ENCODE measurements at places on chromosomes 3 and 15.

DNA sequence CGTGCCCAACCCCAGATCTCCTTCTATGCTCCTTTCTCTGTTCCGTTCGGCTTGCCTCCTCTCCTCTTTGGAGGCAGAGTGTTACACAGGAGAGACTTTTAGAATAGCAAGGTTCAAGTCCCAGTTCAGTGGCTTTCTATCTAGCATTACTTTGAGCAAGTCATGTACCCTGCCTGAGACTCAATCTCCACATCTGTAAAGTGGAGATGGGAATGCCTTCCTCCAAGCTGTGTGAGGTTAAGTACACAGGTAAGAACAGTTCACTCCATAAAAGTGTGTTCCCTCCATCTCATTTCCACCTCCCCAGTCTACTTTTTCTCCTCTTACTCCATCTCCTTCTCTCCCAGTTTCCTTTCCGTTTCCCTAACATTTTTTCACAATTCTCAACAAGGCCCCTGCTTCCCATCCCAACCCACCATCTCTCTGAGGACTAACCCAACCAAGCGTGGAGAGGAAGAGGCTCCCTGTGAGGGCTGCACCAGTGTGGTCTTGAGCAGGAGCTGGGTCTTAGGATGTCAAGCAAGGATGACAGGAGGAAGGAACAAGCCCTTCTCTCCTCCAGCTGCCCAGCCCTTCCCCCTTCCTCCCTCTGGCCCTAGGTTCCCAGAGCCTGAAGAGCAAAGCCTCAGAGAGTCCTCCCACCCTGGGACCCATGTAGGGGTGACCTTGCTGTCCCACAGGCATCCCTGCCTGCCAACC is 6.4 kb downstream of the ATP8B4 start:
- no peak for DNase-seq

GRCh38 chr3:152638214-152638613 is 196.7 kb upstream of the P2RY1 start:
- no peak for DNase-seq

GRCh38 chr15:99416191-99417188 is 149.3 kb upstream of the MEF2A start:
- DNase-seq = no peak

- no peak for DNase-seq
Measured at GRCh38 chr3:71495708-71496472, 87.6 kb downstream of the FOXP1 start.

DNA sequence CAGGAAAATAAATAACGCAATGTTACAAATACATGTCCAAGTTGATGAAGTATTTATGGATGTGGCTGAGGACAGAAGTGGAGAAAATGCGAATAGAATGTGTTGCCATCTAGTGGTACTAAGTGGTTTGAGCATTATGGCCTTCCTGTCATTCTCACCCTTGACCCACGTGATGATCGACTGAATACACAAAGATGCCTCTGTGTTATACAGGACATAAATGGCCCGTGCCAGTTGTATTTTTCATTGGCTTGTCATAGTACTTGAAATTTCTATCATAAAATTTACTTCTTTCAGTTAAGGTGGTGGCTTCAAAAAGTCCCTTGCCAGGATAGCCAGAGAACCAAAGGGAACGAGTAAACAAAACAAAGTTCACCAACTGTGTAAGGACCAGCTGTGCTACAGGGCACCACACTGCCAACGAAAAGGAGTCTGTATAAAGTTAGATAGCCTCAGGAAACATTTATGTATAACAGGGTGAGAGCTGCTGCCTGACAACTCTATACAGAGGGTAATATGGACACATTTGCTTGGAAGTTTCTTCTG is 103.7 kb downstream of the MYH15 start:
- no peak for DNase-seq

GRCh38 chr3:10994306-10994705 is 1.8 kb downstream of the SLC6A1 start:
- no peak for DNase-seq

DNA sequence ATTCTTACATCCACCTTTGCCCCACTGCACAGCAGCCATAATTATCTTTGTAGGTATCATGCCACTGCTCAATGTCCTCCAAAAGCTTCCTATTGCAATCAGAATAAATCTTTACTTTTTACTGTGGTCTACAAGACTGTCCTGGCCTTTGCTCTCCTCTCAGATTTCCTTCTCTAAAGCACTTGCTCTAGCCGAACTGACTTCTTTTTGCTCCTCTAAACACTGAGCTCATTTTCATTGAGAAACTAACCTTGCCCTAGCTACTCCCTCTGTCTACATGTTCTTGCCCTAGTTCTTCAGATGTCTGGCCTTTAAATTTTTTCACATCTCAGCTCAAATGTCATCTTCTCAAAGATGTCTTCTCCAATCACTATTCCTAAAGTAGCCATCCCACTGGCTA is 342.8 kb downstream of the TBC1D5 start:
- DNase-seq = no peak

DNA sequence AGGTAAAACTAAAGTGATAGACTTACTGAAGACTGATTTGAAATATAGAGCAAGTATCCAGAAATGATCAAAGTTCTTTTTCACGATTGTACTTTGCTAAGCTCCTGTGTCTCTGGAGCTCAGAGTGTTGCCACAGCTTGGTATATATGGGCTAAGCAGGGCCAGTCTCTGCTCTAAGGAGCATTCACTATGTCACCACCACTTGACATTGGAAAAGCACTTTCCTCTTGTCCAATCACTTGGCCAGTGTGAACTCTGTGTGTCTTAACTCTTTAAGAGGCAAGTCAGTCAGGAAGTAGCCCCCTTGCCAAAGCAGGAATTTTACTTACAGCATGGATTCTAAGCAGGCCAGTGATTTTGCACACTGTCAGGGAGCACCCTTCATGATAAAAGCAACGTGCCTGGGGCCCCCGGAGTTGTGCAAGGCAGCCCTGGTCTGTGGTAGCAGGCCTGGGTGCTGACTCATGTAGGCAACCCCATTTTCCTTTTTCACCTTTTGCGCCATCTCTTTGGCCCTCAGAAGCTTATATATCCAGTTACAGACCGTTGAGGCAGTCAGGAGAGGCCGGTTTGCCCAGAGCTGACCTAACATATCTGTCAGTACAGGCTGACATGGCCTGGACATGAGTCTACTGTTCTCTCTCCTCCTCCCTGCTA is 73.0 kb downstream of the HCN4 start:
- no peak for DNase-seq

GRCh38 chr3:145817870-145818483 is 343.0 kb downstream of the PLOD2 start:
- DNase-seq = no peak

GRCh38 chr3:47475029-47475569 is 642 bp downstream of the SCAP start:
- no peak for DNase-seq

DNA sequence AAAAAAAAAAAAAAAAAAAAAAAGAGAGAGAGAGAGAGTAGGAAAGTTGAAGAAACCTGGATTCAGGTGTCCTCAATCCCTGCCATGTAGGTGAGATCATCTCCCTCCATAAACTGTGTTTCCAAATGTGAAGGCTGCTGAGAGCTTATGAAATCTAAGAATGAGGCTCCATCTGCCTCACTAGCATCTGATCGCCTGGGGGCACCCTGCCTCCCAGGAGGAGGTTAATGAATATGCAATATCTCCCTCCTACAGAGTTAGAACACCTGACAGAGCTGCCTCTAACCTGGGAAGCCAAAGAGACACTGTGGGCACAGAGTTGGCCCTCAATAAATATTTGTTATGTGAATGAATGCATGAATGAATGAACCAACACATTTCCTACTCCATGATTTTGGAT is 23.8 kb upstream of the ZNF148 start:
- no peak for DNase-seq

DNA sequence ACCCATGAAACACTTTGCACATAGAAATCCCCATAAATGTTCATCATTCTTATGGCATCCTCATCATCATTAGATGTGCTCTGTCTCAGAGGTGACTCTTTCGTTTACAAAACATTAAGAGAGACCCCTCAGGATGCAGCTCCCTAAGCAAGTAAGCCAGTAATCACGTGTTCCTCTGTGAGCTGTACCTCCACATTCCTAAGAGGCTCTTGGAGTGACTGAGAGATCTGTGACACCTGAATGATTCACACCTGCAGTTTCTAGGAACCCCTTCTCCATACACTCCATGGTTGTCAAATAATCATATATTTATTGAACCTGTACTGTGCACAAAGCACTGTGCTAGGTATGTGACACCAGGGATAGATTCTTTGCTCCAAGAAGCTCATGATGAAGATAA is 602.4 kb downstream of the UNC13C start:
- DNase-seq = no peak

- DNase-seq = no peak
Measured at GRCh38 chr15:73105064-73105463, 52.8 kb downstream of the NEO1 start.

- no peak for DNase-seq
Measured at GRCh38 chr15:99435113-99435695, 130.6 kb upstream of the MEF2A start.

GRCh38 chr15:40754574-40754882 is 526 bp downstream of the RMDN3 start:
- DNase-seq = no peak
